Nucleus accumbens (tissue), 56 donors: ENCODE measurements at places on chromosomes 7 and 10.
A peak's percentile ranks its signal among the peaks of the same experiment; 100 is the strongest.

- no peak for DNase-seq
These were observed 304.7 kb downstream of the BICC1 start for GRCh38 chr10:58817201-58817846.

DNA sequence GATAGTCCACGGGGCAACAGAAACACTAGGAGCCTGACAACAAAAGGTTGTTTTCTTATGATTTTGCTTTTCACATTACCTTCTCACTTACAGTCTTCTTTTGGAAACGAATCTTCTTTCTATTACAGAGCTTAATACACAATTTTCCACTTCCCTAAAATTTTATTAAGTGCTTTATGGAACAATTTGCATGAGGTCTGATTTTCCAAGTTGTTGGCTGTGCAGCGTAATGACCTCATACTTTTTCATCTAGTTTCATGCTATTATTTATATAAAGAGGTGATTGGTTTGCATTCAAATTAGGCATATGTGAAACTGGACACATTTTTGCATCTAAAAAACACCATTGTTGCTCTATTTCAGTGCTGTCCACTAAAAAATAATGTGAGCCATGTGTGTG lies 76.7 kb downstream of the CFAP58 start:
- no peak for DNase-seq

GRCh38 chr7:68309806-68310205 lies 1288.5 kb upstream of the AUTS2 start:
- no peak for DNase-seq

- DNase-seq = no peak
These were observed 387.8 kb downstream of the GRID1 start for GRCh38 chr10:85978566-85979358.

GRCh38 chr10:125226823-125227222 lies 66.5 kb upstream of the CTBP2 start:
- DNase-seq = no peak

DNA sequence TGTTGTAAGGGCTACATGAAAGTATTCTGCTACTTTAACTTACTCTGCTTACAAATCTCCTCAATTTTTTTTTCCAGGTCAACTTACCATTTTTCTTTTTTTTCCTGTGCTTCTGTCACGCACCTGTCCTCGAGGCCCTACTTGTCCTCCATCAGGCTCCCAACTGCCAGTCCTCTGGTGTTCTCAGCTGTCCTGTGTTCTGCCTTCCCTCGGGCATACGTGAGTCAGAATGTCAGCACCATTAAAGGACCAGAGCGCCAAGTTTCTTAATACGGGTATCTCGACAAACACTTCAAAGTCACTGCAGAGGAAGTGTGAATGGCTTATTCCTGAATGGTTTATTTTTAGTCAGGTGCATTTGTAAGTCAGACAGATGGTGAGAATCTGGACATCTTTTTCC lies at the start of gene TEX47:
TSS of gene TEX47 (minus strand) at position 185 of the 400 bp plus-strand sequence. CDS start 795 bp downstream, outside the sequence.
- no peak for DNase-seq

DNA sequence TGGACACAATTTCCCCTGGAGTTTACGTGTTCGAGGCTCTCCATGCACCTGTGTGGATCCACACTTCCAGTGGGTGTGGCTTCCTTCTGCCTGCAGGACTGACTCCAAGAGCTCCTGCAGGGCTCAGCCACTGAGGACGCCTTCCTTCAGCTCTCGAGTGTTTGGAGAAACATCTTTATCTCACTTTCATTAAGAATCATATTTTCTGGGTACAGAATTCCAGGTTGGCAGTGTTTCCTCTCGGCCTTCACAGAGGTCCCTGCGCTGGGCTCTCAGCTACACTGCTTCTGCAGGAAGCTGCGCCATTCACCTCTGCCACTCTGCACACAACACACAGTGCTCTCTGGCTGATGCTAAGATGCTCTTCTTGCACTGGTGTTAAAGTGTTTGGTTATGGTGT lies 69.9 kb upstream of the NKX6-2 start:
- DNase-seq = no peak

GRCh38 chr10:96978621-96979154 lies 146.6 kb downstream of the LCOR start:
- no peak for DNase-seq

- no peak for DNase-seq
These were observed 94.1 kb upstream of the KLF6 start for GRCh38 chr10:3879073-3879472.

GRCh38 chr10:72365106-72365895 lies 10.6 kb upstream of the DNAJB12 start:
- no peak for DNase-seq

- DNase-seq = no peak
These were observed 283.5 kb downstream of the WDR11 start for GRCh38 chr10:121134711-121135110.

GRCh38 chr10:130512936-130513335 lies 376.7 kb downstream of the GLRX3 start:
- no peak for DNase-seq

GRCh38 chr10:18423058-18423637 lies 228.2 kb downstream of the NSUN6 start:
- DNase-seq = no peak

- no peak for DNase-seq
These were observed 1015.8 kb downstream of the SORCS3 start for GRCh38 chr10:105656856-105657255.

GRCh38 chr7:100685631-100686145 lies 8.4 kb downstream of the GIGYF1 start:
- DNase-seq = no peak

- DNase-seq = no peak
These were observed 86.9 kb downstream of the DAGLB start for GRCh38 chr7:6360841-6361240.

DNA sequence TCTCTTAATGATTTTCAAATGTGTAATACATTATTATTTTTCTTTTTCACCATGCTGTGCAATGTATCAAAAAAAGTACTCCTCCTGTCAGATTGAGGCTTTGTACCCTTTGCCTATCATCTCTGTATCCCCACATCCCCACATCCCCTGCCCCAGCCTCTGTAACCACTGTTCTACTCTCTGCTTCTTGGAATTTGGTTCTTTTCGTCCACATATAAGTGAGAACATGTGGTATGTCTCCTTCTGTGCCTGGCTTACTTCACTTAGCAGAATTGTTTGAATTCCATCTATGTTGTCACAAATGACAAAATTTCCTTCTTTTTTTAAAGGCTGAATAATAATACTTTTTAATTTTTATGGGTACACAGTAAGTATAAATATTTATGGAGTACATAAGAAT lies 13.8 kb downstream of the TAF3 start:
- no peak for DNase-seq

GRCh38 chr7:148230296-148230695 lies 360.3 kb upstream of the C7orf33 start:
- DNase-seq = no peak

DNA sequence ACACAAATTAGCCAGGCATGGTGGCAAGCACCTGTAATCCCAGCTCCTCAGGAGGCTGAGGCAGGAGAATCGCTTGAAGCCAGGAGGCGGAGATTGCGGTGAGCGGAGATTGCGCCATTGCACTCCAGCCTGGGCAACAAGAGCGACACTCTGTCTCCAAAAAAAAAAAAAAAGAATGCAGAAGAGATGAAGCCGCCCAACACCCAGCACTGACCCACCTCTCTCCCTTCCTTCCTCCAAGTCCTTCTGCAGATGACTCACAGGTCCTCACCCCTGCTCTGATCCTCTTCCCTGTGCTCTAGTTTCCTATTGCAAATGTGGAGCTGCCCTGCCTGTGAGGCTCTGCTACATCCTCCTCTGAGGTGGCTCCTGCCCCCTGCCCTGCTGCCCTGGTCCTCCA lies 22.0 kb upstream of the OPALIN start:
- DNase-seq = no peak

DNA sequence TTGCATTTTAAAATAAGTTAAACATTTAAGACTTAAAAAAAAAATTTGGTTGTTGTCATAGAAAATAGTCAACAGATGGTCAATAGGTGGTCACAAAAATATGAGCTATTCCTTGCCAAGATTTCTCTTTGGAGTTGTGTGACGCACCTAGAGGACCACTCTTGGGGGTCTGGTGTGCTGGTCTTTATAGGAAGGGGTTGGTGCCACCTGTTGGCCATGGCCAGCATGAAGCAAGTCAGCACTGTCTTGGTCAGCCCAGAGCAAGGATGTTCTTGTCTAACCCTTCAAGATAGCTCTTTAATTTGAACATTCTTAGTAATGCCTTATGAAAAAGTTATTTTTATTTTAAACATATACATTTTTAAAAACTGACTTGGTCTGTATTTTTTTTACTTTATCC lies 267.9 kb upstream of the CNTNAP2 start:
- DNase-seq = no peak

DNA sequence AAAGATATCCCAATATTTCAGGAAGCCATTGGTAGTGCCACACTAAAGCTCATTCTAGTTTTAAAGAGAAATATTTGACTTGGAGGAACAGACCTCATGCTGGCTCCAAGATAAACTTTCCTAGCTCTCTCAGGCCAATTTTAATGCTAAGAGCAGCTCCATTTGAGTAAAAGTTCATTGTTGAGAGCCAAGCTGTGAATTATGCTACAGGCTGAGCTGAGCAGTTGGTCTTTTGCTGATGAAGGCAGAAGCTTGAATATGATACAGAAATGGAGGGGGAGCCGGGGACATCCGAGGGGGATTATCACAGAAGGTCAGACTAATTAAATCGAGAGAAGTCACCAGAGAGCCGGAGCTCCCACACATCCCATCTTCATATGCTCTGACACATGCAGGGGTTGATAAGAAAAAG lies 175.7 kb upstream of the AUTS2 start:
- no peak for DNase-seq

DNA sequence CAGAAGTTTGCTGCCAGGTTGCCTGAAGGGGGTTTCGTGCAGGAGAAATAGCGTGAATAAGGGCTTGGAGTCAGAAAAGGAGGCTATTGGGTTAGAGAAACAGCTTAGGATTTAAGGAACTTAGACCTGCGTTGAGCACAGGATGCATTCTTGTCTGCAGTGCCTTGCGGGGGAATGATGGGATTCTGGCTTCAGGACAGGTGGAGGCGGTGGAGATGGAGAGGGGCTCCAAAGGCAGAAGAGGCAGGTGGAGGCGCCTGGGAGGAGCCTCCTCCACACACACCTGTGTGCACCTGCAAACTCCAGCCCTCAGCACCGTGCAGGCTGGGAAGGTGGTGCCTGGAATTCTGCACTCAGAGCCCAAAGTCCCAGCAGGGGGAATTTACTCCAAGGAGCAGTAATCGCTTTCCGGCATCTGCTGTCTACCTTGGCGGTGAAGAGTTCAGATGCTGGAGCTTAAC lies 1.8 kb downstream of the CLIP2 start:
- peak; percentile 34 for DNase-seq

- DNase-seq = no peak
These were observed 133.6 kb upstream of the GDF10 start for GRCh38 chr10:47166405-47166777.

GRCh38 chr10:69885379-69886013 lies 83.8 kb downstream of the COL13A1 start:
- DNase-seq = no peak

DNA sequence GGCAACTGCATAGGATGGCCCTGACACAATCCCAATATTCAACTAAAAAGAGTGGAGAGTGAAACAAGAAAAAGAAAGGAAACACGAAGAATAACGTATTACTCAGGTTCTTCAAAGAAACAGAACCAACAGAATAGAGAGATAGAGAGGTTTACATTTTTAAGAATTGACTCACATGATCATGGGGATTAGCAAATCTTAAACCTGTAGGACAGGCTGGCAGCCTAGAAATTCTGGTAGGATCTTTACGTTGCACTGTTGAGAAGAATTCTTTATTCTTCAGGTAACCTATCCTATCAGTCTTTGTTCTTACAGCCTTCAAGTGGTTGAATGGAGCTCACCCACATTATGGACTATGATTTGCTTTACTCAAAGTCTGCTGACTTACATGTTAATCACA lies 103.9 kb downstream of the AASS start:
- no peak for DNase-seq

DNA sequence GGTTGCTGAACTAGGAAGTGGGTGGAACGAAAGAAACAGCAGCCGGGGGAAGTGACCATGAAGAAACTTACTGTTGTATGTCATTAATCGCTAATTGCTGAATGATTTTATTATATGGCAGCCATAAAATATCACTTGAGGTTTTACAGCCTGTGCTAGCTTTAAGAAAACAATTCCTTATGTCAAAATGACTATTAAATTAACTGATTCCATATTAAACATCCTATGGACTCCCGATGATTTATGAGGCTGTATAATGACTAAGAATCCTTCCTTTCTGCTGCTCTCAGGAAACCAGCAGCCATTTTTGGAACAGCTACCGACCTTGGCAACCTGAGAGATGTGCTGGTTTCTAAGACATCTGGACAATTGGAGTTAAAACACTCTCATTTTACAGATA lies 421.9 kb downstream of the SORCS3 start:
- DNase-seq = no peak

- DNase-seq = no peak
These were observed 14.4 kb upstream of the TTYH3 start for GRCh38 chr7:2617325-2617905.

DNA sequence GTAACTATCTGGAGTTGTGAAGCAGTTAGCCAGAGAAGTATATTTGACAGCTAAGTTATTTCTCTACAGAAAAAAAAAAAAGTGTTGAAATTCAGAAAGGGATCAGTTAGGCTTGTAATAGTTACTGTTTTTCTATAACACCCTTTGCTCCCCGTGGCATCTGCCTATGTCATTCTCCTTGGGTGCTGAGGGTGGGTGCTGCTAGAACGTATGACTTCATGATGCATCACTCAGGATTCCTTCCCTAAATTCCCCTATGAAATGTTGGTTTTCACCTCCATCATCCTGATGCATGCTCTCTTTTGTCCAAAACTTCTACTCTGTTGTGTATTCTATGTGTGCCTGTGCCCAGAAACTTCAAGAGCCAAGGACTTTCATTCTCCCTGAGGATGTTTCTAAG lies 536.4 kb downstream of the GRM8 start:
- DNase-seq = no peak

GRCh38 chr7:141533149-141533949 lies 17.9 kb upstream of the AGK start:
- peak; percentile 54 for DNase-seq

DNA sequence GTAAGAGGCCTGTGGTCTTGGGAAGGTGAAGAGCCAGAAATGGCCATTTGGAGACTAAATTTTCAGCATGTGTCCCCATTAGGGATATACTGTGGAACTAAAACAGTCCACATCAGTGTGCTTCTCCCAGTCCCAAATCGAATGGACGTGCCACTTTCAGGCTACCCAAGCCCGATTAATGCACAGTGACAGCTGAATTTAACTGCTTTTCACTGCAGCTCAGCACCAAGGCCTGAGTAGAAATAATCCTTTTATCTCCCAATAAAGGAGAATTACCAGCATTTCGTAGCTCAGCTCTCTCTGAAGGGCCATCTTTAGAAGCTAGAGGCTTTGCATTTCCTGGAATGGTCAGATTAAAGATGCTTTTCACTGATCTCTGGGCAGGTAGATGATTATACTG lies 183.3 kb downstream of the NPSR1 start:
- no peak for DNase-seq

GRCh38 chr10:26314265-26315013 lies 97.9 kb downstream of the GAD2 start:
- no peak for DNase-seq

- DNase-seq = no peak
These were observed 12.8 kb downstream of the ZC3HAV1L start for GRCh38 chr7:139023076-139023475.
